ENCODE measurements at places on chromosomes 11 and 22.

- DNase-seq = no peak
Observed at GRCh38 chr11:85652786-85653447, 5.2 kb downstream of the TMEM126A start.

DNA sequence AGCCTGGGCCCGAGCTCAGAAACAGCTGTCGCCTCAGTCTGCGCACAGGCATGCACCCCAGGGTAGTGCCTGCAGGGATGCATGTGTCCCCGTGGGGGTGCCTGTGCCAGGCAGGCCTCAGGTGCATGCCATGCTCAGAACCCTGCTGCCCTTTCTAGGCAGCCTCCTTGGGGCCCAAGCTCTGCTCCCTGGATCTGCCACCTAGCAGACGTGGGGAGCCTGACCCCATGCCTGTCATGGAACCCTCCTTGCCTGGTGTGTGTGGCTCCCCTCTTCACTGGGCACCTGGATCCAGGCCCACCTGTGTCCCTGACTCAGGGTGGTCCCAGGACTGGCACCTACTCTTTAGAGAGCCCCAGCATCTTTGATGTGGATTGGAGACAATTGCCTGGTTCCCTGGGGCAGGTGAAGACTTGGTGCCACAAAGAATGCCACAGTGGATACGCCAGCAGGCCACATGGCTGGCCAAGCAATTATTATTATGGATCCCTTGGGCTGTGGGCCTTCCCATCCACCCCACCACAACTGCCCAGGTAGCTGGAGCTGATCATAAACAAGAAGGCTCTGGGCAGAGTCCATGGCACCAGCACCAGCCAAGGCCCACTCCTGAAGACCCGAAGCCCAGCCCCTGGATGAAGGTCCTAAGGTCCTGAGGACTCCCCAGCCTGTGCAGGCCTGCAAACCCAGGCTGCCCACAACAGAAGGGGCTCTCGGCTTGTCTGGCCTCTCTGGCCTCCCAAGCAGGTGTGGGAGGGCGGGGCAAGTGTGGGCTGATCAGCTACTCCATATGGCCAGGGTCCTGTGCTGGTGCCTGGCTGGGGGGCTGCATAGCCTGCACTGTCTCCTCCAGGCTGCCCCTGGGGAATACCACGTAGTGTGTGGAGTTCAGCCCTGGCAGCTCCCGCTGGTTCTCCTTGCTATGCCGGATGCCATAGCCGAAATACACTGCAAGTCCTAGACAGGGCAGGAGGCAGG lies 3.8 kb downstream of the SLC7A4 start:
- no peak for DNase-seq

GRCh38 chr11:9069256-9069655 lies 22.1 kb downstream of the SCUBE2 start:
- DNase-seq = no peak

DNA sequence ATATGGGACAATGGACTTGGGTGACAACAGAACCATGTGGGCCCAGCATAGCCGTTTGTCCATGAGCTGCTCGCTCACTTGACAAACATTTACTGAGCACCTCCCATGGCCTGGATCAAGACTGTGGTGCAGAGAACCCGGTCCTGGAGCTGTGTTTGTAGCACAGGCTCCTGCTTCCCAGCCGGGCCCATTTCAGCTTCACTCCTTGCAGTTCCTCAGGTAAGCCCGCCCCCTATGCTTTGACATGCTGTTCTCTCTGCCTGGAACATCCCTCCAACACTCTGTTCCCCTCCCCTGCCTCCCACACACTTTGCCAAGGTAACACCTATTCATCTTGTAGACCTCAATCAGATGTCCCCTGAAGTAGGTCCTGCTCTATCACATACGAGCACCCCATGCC lies 19.3 kb upstream of the IGSF22 start:
- no peak for DNase-seq

DNA sequence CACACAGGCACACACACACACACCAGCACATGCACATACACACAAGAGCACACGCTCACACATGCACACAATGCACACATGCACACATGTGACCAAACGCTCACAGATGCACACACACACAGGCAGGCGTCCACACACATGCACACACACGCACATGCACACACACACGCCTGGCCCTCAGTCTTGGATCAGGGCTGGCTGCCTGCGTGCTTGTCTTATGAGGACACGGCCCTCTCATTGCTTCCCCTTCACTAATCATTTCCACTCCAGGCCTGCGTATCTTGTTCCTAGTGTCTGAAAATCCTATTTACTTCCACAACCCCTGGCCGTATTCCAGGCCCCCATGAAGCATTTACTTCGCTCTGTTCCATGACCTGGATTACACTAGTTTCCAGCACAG lies 740.5 kb downstream of the BRD1 start:
- DNase-seq = no peak

- no peak for DNase-seq
Observed at GRCh38 chr11:79809487-79809886, 368.7 kb upstream of the TENM4 start.

DNA sequence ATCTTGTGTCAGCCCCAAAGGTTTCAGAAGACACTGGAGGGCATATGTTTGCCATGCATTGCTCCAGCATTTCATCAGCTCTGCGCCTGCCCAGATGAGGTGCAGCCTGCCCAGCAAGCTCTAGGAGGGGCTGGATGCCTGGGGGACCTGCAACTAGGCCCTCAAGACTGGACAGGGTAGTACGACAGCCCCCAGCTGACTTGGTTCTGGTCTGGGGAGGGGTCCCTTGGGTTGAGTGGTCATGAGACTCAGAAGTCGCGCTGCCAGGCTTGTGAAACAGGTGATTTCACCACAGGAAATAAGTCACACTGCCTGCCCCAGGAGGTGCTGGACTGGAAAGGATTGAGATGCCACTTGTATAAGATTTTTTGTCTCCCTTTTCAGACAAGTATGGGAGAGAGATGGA lies 23.4 kb downstream of the TPBGL start:
- DNase-seq = no peak

GRCh38 chr11:898143-898511 lies 12.5 kb downstream of the CHID1 start:
- DNase-seq = no peak

GRCh38 chr11:135075740-135076139 lies 663.7 kb upstream of the B3GAT1 start:
- no peak for DNase-seq

- DNase-seq = no peak
Observed at GRCh38 chr11:41400124-41400523, 59.3 kb downstream of the LRRC4C start.

DNA sequence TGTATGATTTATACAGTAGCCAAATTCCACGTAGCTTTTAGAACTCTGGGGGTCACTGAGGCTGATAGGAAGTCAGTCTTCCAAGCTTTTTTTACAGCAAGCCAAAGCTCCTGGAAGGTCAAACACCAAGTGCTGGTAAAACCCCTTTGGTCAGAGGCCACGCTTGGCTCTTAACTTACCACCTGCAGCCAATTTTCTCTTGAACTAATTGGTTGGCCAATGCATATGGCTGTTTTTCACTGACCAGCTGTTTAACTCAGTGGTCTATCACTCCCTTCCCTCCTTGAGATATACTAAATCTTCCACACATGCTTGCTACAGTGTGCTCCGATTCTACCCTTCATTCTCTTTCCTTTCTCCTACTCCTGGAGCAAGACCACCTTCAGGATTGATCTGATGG lies 116.0 kb downstream of the FAR1 start:
- no peak for DNase-seq

- DNase-seq = no peak
Observed at GRCh38 chr22:31291481-31292235, 630 bp downstream of the PIK3IP1 start.

DNA sequence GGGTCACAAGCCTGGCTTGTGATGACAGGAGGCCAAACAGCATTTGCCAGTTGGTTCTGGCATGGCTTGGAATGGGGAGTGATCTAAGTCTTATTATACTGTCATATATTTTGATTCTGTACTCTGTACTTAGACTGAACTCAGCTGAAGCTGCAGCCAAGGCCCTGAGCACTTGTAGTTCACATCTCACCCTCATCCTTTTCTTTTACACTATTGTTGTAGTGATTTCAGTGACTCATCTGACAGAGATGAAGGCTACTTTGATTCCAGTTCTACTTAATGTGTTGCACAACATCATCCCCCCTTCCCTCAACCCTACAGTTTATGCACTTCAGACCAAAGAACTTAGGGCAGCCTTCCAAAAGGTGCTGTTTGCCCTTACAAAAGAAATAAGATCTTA lies 843 bp downstream of the OR56B1 start:
- no peak for DNase-seq

GRCh38 chr11:62108017-62108750 lies 15.6 kb upstream of the INCENP start:
- DNase-seq = peak; percentile 59

GRCh38 chr11:16911658-16912057 lies 102.6 kb downstream of the PLEKHA7 start:
- DNase-seq = no peak

GRCh38 chr11:57349491-57350274 lies 11.5 kb downstream of the P2RX3 start:
- DNase-seq = peak; percentile 85

GRCh38 chr11:42066113-42066512 lies 606.7 kb upstream of the LRRC4C start:
- no peak for DNase-seq

- DNase-seq = no peak
Observed at GRCh38 chr11:69734841-69735240, 31.0 kb upstream of the FGF19 start.

DNA sequence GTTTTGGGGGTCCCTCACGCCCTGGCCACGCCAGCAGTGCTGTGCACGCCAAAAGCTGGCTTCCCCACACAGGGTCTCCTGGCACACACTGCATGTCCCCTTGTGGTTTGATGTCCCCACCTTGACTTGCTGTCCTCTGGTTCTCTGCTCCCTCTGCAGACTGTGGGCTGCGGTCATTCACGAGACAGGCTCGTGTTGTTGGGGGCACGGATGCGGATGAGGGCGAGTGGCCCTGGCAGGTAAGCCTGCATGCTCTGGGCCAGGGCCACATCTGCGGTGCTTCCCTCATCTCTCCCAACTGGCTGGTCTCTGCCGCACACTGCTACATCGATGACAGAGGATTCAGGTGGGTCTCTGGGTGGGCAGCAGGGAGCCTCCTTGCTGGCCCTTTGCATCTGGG lies 40.2 kb downstream of the ST14 start:
- no peak for DNase-seq

DNA sequence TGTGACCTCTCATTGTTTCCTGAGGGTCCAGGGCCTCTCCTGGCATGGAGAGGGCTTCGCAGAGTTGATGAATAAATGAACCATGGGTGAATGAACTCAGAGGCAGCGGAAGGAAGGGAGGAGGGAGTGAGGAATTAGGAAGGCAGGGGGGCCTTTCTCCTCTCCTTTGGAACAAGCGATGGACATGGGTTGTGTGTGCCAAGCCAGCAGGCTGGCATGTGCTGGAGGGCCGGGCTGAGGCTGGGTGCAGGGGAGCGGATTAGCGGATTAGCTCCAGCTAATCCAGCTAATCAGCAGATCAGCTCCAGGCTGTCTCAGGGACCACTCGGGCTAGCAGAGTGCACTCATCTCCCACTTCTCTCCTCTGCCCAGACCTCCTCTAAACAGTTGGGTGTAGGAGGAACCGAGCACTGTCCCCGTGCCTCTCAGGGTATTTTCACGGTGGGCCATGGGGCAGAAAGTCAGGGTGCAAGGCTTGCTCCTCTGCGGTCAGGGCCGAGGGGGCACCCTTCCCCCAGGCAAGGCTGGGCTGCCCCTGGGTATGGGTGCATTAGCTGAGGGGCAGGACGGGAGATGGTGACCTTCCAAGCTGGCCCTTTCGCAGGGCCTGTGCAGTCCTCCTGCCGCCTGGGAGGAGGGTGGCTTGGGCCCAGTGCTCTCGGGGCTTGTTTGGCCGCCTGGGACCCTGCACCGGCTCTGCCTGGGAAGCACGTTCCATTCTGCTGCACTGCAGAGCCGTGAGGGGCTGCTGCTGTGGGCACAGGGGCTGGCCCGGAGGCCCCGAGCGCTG lies 120.3 kb upstream of the B3GAT1 start:
- DNase-seq = no peak

DNA sequence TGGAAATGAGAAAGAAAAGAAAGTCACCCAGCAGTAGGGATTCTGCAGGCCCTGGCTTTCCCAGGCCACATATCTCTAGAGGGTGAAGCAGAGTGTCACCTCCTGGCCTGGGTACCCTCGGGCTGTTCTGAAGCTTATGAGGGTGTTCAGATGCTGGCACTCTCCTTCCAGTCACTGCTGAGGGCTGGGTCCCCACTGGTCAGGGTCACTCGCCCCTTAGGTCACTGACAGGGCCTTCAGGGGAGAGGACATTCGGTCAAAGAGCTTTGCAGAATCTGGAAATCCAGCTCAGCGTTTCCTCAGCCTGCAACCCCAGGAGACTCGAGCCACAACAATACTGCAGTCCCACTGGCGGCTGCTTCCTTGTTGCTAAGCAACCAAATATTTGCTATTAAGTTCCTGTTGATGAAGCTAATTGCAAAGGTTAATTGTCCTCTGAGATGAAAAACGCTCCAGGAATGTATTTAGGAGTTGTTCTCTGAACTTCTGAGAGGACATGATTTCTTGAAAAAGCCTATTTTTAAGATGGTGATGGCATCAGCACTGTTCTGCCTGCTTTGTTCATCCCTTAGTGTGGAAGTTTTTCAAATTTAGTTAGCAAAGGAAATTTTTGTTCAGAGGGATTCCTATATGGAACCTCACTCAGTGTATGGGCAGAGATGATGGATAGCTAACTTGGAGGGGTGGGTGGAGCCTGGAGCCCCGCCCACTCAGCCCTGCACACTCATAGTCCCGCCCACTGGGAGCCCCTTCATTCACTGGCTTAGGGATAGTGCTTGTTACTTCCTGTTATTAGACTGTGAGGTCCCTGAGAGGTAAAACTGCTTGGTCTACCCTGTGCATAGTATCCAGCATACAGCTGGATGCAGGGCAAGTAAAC lies 109.2 kb downstream of the CSNK2A3 start:
- DNase-seq = peak; percentile 56

Data from GM13976 (cell line).